ENCODE measurements at places on chromosomes 5 and 9.

DNA sequence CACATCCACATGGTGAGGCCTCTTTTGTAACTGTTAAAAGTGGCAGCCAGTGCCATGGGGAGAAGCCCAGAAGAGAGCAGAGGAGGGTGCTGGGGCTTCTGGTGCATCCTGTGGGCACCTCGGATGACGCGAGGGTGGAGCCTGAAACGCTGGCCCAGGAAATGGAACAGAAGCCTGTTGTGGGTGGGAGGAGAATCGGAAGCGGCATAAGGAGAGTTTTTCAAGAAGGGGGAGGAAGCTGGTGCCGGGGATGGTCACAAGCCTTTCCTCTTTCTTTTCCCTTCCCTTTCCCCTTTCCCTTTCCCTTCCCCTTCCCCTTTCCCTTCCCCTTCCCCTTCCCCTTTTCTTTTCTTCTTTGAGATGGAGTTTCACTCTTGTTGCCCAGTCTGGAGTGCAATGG is 12.9 kb downstream of the ANKRD33B start:
- DNase-seq: peak; percentile 40

- DNase-seq: no peak
Measured at GRCh38 chr5:148314187-148314586, 2.0 kb downstream of the SPINK7 start.

DNA sequence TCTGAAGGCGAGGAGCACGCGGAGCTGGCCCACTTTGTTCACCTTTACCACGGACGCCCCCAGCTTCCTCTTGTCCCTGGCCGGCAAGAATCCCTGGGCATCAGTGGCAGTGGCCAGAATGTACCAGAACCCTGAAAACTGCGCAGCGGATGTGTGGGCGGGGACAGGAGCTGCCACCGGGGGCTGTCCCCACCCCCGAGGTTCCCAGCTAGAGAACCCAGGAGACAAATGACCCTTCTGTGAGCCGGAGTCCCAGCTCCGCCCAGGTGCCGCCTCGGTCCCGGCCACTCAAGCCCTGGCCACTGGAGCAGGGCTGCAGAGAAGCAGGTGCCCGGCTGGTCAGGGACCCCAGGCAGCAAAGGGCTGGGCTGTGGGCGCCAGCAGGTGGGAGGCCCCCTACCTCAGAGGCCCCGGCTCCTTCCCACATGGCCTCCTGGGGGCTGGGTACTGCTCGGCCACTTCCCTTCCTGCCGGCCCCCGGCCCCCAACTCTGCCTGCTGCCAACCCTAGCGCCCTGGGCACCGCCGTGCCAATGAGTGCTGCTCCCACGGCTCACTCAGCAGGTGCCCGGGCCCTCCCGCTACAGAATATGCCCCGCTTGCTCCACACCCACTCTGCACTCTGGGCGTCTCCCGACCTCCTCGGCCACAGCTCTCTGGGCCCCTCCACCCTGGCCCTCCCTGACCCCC is 713 bp downstream of the LCN10 start:
- DNase-seq: peak; percentile 76

- no peak for DNase-seq
Measured at GRCh38 chr9:126581893-126582292, 31.8 kb upstream of the LMX1B start.

Measured in activated CD8-positive, alpha-beta memory T cell treated with anti-CD3 and anti-CD28 coated beads for 24 hours (primary cell).